Sigmoid colon (tissue), 7 donors: ENCODE measurements at places on chromosomes 12 and 14. TPM values are rescaled to one million over a fixed set of nuclear protein-coding genes. Genes with fewer than 3 reads are reported as not detected.

LRP6 gene
- polyA plus RNA-seq = 1.8 TPM

RAD9B gene
- polyA plus RNA-seq = 0.36 TPM

KCNA5 gene
- polyA plus RNA-seq = 0.60 TPM

CACNA2D4 gene
- 5.4 TPM for polyA plus RNA-seq
